ENCODE measurements at places on chromosomes 12 and 14. TPM values are rescaled to one million over a fixed set of nuclear protein-coding genes. Genes with fewer than 3 reads are reported as not detected.

The AMN1 gene
- total RNA-seq = 14.0 TPM

The SSPN gene
- 4.1 TPM for total RNA-seq

The TXNDC16 gene
- total RNA-seq = 14.2 TPM

- no peaks in the 10 kb centered on the region for H3K36me3 ChIP-seq
- H3K4me3 ChIP-seq = no peak overlapping the region
- peaks cover 25% of the 10 kb centered on the region for H3K4me1 ChIP-seq
- DNase-seq = no peak
- H3K27ac ChIP-seq = peak overlapping the region; percentile 63
These were observed 19.4 kb downstream of the ADGRD1 start for GRCh38 chr12:130973109-130973508.

DNA sequence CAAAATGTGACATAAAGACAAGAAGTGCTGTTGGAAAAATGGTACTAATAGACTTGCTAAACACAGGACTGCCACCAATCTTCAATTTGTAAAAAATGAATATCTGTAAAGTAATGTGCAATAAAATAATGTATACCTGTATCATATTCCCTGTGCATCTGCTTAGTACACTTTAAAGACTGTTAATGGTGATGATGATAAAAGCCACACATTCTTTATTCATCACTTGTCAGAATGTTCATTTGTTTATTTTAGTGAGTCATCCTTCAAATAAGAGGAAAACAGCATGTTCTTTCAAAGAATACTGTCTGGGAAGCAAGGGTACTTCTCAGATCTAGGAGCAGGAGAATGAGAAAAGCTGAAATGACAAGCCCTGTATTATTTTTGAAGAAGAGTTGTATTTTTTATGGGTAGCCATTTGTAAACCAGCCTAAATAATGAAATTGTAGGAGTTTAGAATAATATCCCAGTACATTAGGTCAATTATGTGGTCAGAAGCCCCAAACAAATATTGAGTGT, 78.3 kb upstream of the PSMA6 start:
- no peaks in the 10 kb centered on the region for H3K27me3 ChIP-seq
- peak overlapping the region; percentile 2 for H3K27ac ChIP-seq

- no peak overlapping the region for H3K27ac ChIP-seq
- no peak for DNase-seq
- H3K27me3 ChIP-seq = peaks cover 15% of the 10 kb centered on the region
- no peaks in the 10 kb centered on the region for H3K36me3 ChIP-seq
These were observed 202.2 kb downstream of the EXOC5 start for GRCh38 chr14:57066463-57066862.

DNA sequence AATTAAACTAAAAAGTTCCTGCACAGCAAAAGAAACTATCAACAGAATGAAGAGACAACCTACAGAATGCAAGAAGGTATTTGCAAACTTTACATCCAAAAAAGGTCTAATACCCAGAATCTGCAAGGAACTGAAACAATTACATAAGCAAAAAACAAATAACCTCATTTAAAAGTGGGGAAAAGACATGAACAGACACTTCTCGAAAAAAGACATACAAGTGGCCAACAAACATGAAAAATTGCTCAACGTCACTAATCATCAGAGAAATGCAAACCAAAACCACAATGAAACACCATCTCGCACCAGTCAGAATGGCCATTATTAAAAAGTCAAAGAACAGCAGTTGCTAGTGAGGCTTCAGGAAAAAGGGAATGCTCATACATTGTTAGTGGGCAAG, 15.2 kb downstream of the PDE6H start:
- H3K36me3 ChIP-seq = no peaks in the 10 kb centered on the region
- DNase-seq = no peak
- no peaks in the 10 kb centered on the region for H3K4me1 ChIP-seq
- no peak overlapping the region for H3K4me3 ChIP-seq
- H3K27me3 ChIP-seq = no peaks in the 10 kb centered on the region
- no peak overlapping the region for H3K27ac ChIP-seq

GRCh38 chr14:72863216-72864006, 30.5 kb downstream of the DPF3 start:
- H3K27me3 ChIP-seq = no peaks in the 10 kb centered on the region
- H3K36me3 ChIP-seq = no peaks in the 10 kb centered on the region
- H3K27ac ChIP-seq = no peak overlapping the region
- H3K4me1 ChIP-seq = no peaks in the 10 kb centered on the region
- DNase-seq = no peak

DNA sequence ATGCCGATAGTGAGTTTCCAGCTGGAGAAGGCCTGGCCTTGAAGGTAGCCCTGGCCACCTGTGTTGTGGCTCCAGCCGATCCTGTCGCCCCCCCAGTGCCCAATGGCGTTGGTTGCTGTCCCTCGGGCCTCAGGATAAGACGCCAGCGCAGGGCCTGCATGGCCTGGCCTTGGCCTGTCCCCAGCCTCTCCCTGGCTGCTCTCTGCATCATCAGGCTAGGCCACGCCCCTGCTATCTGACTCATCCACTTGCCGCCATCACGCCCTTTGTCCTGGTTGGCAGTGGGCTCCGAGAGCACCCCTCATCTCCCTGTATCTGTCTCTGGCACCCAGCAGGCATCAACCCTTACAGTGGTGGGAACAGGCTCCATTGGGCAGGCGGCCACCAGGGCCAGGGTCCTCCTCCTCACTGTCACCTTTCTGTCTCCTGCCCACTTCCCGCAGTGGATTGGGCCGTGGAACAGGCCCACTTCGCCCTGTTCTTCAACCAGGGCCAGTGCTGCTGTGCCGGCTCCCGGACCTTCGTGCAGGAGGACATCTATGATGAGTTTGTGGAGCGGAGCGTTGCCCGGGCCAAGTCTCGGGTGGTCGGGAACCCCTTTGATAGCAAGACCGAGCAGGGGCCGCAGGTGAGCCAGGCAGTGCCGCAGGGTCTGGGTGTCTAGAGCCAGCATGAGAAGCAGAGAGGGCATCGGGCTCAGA, 25.6 kb downstream of the ALDH2 start:
- no peaks in the 10 kb centered on the region for H3K27me3 ChIP-seq
- H3K36me3 ChIP-seq = no peaks in the 10 kb centered on the region
- no peak overlapping the region for H3K4me3 ChIP-seq
- H3K4me1 ChIP-seq = no peaks in the 10 kb centered on the region

DNA sequence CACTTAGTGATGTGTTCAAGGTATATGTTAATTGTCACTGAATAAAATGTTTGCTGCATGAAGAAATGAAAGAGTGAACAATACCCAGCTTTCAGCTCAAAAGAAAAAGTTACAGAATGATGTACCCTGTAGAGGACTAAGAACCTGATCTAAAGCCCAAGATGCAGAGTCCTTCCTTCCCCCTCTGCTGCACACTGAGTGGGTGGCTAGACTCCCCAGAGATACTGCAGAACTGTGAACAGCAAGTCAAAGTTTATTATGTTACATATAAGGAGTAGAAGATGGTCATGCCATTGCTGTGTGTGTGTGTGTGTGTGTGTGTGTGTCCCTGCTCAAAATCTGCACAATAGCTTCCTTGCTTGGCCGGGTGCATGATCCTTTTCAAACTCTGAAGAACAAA, 83.9 kb downstream of the RPAP3 start:
- no peak for DNase-seq
- no peak overlapping the region for H3K27ac ChIP-seq
- H3K27me3 ChIP-seq = no peaks in the 10 kb centered on the region
- no peaks in the 10 kb centered on the region for H3K4me1 ChIP-seq

GRCh38 chr12:56358836-56359532, 923 bp downstream of the STAT2 start:
- no peaks in the 10 kb centered on the region for H3K36me3 ChIP-seq
- peak overlapping the region; percentile 72 for H3K27ac ChIP-seq
- H3K4me1 ChIP-seq = no peaks in the 10 kb centered on the region
- no peak for DNase-seq
- no peaks in the 10 kb centered on the region for H3K27me3 ChIP-seq
- peak overlapping the region; percentile 48 for H3K4me3 ChIP-seq

- no peaks in the 10 kb centered on the region for H3K27me3 ChIP-seq
- no peak overlapping the region for H3K27ac ChIP-seq
- no peaks in the 10 kb centered on the region for H3K4me1 ChIP-seq
- peak; percentile 26 for DNase-seq
These were observed 23.5 kb downstream of the FGF23 start for GRCh38 chr12:4356041-4356327.

DNA sequence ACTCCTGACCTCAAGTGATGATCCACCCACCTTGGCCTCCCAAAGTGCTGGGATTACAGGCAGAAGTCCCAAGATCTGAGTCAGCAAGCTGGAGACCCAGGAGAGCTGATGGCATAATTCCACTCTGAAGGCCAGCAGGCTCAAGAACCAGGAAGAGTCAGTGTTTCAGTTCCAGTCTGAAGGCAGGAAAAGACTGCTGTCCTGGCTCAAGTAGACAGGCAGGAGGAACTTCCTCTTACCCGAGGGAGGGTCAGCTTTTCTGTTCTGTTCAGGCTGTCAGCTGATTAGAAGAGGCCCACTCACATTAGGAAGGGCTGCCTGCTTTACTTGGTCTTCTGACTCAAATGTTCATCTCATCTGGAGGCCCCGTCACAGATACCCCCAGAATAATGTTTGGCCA, 206.0 kb upstream of the MYL2 start:
- H3K4me1 ChIP-seq = peaks cover 2% of the 10 kb centered on the region
- no peak overlapping the region for H3K4me3 ChIP-seq
- peak; percentile 44 for DNase-seq
- H3K36me3 ChIP-seq = no peaks in the 10 kb centered on the region
- peak overlapping the region; percentile 61 for H3K27ac ChIP-seq
- no peaks in the 10 kb centered on the region for H3K27me3 ChIP-seq

Measured in hepatocyte (in vitro differentiated cells).